ENCODE measurements at places on chromosomes 12 and 14.

GRCh38 chr12:57232156-57232756 lies 2.7 kb downstream of the SHMT2 start:
- no peak for DNase-seq

DNA sequence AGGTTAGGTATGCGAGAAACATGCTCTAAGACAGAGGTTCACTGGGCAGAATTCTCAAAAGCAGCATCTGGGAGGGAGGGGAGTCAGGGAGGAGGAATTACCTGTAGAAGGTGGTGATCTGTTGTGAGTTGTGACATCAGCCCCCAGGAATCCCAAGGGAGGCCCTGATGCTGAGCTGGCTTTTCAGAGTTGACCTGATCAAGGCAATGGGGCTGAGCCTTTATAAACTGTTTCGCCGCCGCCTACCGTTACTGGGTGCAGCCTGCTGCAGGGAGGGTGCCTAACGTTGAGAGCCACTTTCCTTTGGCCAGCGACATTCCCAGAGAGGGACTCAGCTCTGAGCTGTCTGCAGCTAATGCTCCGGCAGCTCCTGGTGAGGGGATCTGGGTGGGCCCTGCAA lies 257.9 kb upstream of the TMEM132C start:
- DNase-seq: no peak

GRCh38 chr14:34403646-34404045 lies 58.4 kb downstream of the SPTSSA start:
- no peak for DNase-seq

- DNase-seq: no peak
Measured at GRCh38 chr14:64915797-64916196, 1.5 kb downstream of the CHURC1 start.

DNA sequence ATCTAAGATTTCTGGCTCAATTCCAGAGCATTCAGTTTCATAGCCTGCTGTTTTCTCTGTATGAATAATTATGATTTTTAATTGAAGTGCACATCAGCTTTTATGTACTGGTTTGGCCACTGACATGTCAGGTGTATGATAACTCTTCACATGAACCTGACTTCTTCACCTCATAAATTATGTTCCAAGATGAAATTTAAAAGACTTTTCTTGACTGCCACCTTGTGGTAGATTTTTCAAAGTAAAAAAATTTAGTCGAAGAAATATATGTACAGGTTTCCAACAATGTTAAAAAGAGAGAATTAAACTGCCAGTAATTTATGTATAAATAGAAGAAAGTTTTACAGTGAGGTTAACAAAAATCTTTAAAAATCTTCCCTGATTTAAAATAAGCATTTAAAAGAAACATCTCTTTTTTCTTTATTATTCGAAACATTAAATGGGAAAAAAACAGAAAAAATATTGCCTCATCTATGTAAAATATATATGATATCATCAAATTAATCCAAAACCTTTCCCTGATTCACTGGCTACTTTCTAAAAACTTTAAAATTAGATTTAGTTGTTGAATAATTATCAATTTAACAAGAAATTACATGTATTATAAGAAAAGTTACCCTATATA lies 124.9 kb upstream of the ATXN7L3B start:
- DNase-seq: no peak

GRCh38 chr12:13200841-13201240 lies 4.3 kb downstream of the EMP1 start:
- no peak for DNase-seq

DNA sequence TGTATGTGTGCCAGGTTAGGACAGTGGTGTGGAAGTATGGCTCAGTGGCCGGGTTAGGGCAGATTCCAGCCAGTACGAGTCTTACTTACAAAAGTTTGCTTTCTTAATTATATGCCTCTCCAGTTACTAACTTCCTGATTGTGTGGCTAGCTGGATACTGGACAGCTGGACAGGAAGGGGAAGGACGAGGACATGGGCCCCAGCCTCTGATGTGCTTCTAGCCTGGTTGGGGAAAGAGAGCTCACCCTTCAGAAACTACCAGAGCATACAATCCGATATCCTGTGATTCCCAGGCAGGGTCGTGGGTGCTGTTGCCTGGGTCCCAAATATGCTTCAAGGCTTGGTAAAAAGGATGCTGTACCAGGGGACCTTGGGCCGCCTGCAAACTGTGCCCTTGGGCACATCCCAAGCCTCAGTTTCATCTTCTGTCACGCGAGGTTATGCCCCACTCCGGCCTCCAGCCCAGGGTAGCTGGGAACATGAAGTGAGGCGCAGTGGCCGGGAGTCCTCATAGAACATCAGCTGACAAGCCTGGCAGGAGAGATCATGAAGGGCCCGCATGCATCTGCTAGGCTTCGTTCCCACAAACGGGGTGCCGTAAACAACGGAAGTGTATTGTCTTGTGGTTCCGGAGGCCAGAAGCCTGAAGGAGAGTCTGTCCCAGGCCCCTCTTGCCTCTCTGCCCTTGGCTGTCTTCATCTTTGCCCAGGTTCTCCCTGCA lies 23.2 kb upstream of the RIN3 start:
- DNase-seq: no peak

- no peak for DNase-seq
Measured at GRCh38 chr12:46402941-46403718, 30.6 kb upstream of the SLC38A2 start.

- no peak for DNase-seq
Measured at GRCh38 chr14:89085231-89085731, 260.8 kb downstream of the TTC8 start.

DNA sequence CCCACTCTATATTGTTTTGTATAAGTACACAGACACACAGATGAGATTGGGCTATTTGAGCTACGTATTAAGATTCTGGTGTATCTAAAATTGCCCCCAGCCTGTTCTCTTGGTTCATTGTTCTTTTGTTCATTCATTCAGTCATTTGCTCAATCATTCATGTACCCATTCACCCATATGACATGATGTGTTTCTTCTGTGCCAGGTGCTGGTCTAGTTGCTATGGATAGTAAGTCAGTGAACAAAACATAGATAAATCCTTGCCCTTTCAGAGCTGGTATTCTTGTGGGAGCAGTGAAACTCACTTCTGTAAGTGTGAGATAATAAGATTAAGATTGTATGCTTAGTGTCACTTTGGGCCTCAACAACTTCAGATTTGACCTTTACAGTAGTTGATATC lies 191.3 kb downstream of the TMTC2 start:
- no peak for DNase-seq

- no peak for DNase-seq
Measured at GRCh38 chr12:3285570-3285969, 205.4 kb upstream of the PRMT8 start.

DNA sequence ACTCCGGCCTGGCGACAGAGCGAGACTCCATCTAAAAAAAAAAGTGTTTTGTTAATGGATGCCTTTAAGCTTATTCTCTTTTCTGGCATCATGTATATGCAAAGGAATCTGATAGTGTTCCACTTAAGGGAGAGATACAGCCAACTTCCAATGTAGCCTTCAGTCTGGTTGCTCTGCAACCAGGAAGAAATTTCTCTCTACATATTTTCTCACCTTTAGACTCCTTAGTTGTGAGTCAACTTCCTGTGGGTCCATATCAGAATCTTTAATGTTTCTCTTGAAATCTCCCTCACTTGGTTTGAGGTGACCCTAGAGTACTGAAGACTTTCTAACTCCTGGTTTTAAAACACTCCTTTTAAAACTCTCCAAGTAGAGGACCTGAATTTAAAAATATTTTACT lies 340.4 kb downstream of the SLC6A15 start:
- DNase-seq: no peak

GRCh38 chr12:46470036-46470627 lies 97.6 kb upstream of the SLC38A2 start:
- DNase-seq: no peak

DNA sequence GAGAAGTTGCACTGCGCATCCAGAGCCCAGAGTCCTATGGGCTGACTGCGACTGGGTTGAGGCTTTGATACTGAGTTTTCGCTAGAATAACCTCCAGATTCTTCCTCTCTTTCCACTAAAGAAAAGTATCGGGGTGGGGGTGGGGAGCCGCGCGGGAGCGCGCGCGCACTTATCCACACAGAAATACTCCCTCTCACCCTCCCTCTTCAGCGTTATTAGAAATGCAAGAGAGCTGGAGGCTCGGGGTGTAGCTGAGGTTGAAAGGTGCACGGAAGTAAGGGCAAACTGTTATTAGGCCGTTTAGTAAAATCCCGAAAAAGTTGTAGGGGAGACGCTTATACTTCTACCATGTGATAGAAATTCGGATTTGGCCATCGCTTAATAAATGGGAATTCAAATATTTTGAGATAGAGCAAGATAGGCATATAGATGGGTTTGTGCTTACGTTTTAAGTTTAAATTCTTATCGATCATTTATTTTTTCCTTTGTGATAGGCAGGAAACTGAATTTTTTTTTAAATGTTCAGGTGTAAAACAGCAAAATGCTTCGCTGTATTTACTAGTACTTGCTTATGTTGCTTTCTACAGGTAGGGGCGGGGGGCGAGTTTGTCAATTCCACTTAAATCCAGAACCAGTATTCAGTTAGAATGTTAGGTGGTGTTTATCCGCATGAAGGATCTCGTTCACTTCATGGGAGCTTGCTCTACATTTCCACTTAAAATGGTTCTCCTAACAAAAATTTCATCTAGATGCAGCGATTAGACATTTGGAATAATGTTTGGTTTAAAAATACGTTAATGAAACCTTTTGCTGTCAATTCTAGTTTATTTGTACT lies 1.1 kb downstream of the ARHGAP5 start:
- no peak for DNase-seq

GRCh38 chr14:59664741-59665140 lies 88.1 kb upstream of the CCDC175 start:
- no peak for DNase-seq

DNA sequence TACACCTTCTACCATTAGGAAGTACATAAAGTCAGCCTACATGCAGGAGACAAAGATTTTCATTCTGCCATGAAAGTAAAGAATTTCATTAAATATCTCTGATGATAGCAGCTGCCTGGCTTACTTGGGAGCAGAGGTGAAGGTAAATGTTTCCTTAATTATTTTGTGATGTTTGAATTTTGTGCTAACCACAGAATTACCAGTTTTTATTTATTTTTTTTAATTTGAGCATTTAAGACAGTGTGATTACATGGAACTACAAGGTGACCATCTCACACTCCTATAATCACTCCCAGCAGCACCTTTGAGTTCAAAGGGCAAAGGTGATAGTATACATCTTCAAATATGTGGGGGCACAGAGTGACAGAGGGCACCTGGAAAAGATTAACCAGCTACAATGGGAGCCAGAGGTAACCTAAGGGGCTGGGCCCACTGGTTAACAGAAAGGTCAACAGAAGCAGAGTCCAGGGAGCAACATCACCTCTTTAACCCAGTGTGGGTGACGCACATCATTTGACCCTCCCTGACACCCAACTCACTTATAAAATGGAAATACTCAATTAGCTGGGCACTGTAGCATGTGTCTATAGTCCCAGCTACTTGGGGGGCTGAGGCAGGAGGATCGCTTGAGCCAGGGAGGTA lies 65.0 kb downstream of the GCH1 start:
- no peak for DNase-seq
